ENCODE measurements at places on chromosomes 2 and 18.
A peak's percentile ranks its signal among the peaks of the same experiment; 100 is the strongest.

DNA sequence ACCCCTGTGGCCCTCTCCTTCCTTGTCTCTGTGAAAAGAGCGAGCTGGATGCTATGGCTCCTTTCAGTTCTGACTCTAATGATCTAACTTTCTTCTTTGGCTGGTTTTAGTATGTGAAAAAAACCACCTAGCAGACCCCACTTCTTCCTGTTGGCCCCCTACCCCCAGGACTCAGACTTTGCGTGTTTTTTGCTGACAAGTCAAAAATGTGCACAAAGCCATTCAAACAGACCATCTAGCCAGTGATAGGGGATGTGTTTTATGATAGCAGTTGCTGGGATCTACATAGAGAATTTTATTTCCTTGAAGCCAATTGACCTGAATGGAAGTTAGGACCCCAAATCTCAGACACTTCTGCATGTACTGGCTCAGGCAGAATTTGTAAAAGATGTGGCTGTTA is 49.1 kb downstream of the MFSD6 start:
- DNase-seq, result no peak

DNA sequence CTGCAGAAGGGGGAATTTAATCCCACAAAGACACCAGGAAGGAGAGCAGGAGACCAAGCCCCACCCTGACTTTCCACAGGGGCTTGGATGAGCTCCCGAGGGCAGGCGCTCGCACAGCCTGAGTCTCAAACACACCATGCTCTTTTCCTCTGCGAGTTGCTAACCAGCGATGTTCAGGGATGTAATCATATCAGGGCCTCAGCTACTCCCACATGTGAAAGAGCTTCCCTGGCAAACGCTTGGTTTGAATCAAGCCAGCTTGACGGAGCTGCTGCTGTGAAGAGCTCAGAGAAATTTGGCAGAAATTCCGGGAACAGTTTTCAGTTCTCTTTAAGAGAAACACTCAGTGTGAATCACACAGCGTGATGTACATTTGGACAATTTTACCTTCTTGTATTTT is 385.8 kb downstream of the GALR1 start:
- DNase-seq, result no peak

DNA sequence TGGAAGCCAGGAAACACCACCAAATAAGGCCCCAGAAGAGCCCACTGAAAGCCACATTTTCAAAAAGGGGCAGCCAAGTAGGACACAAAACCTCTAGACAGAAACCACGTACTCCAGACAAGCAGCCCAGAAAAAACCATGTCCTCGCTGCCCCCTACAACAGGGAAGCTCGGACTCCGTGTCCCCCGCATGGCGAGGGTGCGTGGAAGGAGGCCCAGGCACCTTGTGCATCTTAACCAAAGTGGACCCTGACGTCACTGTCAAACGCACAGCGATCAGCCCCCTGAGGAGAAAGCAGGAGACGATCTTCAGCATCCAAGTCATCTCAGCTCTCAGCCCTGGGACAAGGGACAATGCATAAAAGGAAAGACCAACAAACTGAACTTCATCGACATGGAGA is 168.4 kb downstream of the EIPR1 start:
- no peak for DNase-seq

GRCh38 chr2:170742896-170743529 is 27.2 kb upstream of the ERICH2 start:
- no peak for DNase-seq

- no peak for DNase-seq
These were observed 207.8 kb downstream of the CYP26B1 start for GRCh38 chr2:71939588-71940535.

- no peak for DNase-seq
These were observed 21.5 kb downstream of the CNGA3 start for GRCh38 chr2:98367721-98368120.

DNA sequence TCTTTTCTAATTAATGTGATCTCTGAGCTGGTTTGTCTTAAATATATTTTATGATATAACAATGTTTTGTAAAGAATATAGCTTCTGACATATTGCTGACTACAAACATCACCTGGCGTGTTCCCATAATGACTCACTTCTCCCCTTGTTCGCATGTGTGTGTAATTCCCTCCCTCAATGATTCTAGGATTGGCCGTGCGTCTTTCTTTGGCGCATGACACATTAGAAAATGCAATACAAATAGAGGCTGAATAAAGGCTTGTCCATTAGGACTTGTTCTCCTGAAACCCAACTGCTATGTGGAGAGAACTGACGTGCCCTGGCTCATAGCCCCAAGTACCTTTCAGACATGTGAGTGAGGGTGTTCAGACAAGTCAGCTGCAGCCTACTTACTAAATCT is 159.7 kb upstream of the CDH20 start:
- no peak for DNase-seq

GRCh38 chr2:203704430-203704829 is 2.0 kb upstream of the CD28 start:
- no peak for DNase-seq

DNA sequence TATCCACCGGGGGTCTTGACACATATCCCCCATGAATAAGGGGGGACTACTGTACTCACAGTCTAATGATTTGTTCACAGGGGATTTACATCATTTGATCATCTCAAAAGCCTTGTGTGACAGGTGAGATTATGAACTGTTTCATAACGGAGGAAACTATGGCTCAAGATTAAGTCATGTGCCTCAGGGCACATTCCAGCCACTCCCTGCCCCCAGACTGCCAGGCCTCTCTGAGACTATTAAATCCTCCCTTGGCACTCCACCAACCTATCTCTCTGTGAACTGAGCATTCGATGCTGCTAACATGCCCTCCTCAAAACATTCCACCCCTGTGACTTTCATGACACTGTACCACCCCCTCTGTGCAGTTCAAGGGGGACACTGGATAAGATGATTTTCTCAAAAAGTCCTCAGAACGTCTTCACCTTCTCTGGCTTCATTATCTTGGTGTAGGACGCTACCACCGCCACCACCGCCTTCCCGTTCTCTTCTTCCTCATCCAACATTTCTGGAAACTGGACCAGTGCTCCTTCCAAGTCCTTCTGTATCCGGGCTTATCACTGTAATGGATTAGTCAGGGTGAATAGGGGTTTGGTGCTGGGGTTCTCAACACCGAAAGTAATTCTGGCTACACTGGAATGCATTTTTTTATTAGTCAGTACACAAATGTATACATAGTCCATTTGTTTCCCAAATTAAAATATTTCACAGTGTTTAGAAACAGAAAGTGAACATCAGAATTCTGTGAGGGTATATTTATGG is 169.6 kb downstream of the KCNS3 start:
- no peak for DNase-seq

DNA sequence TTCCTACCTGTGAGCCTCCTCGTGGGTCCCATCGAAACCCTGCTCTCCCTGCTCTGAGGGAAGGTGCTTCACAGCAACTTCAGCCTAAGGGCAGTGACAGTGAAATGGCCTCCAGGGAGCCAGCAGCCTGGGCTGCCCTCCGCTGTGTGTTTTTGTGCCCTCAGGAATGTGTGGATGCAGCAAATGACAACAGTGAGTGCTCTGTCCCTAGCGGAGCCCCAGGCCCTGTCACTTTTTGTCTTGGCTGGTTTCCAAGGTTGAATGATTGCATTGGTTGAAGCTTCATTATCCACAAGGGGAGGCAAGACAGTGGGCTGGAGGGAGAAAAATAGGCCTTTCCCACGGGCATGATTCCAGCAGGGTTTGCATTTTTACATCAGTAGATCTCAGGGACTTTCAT is 42.9 kb downstream of the STON1 start:
- peak; percentile 15 for DNase-seq

- no peak for DNase-seq
These were observed 17.2 kb upstream of the KCNG2 start for GRCh38 chr18:79780547-79780946.

DNA sequence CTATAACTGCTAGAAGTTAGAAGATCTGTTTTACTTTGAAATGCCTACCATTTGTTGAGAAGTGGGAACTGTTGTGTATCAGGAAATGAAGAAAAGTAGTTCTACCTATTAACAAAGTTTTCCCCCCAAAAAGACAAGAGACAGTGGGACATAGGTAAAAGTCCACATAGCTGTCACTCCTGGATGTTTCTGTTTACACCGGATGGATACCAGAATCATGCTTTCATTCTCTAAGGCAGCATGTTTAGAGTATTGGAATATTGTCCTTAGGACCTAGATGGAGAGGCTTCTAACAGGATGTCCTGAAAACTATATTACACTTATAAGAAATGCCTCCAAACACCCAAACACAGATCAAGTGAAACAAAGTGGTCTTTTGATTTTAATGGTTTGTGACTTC is 143.1 kb downstream of the MCFD2 start:
- DNase-seq, result no peak

DNA sequence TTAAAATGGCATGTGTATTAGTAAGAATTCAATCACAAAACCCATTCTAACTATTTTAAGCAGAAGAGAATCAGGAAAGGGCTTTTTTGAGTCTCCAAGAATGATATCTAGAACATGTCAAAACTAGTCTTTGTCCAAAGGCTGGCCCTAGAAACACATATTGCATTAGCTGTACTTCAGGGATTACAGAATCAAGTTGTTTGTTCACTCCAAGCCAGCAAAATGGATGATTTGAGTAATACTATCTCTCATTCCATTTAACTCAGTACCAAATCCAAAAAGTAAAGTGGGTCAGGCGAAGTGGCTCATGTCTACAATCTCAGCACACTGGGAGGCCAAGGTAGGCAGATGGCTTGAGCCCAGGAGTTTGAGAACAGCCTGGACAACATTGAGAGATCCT is 41.3 kb downstream of the ATF2 start:
- DNase-seq, result no peak

DNA sequence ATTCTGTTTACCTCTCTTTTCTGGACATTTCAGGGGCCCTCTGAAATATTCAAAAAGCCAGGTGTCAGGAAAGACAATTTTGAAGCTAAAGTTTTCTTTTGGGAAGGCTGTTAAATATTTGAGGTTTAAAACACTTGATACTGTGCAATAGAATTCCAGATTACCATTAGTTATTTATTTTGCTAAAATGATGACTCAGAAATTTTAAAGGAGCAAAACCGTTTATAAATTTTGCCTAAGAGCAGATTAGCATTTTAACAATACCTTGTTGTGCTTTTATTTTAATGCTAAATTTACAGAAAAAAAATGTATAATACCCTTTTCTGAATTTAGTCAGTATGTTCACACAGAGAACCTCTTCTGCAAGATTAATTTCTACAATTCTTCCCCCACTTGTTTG is 1159.9 kb downstream of the DSC3 start:
- no peak for DNase-seq

DNA sequence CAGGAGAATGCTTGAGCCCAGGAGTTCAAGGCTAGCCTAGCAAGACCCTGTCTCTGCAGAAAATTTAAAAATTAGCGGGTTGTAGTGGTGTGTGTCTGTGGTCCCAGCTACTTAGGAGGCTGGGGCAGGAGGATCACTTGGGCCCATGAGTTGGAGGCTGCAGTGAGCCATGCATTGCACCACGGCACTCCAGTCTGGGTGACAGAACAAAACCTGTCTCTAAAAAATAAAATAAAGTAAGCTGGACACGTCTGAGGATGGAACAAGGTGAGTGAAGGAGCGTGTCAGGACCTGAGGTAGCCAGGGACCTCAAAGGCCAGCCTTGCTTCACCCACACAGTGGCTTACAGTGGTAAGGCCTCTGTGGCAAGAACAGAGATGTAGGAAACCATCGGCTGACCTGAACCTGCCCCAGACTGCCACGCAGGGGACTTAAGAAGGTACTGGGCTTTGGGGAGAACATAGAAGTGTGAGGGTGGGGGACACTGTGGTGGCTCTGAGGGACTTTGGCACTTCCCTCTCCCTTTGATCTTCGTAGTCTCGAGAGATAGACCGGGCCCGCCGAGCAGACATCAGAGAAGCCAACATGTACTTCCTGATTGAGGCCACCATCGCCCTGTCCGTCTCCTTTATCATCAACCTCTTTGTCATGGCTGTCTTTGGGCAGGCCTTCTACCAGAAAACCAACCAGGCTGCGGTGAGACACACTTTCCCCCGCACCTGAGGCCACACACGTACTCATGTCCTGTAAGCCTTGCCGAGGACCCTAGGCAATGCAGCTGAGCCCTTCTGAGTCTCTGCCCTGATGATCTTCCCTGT is 7.5 kb downstream of the SLC11A1 start:
- no peak for DNase-seq

DNA sequence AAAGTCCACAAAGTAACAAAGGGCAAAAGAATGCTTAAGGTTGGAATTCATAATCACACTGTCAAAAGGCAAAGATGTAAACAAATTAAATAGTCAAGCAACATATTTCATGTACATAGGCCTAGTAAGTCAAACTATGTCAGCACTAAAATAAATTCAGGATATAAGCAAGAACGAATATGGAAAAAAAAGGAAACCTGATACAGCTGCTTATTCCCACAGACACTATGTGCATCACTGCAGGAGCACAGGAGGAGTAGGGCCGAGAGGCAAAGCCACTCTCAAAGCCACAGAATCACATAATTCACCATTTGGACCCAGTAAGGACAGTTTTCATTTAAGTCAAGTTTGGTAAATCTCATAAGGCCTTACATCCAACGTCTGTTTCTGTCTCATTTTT is 116.6 kb downstream of the SATB2 start:
- DNase-seq, result no peak

GRCh38 chr18:32450026-32450691 is 20.5 kb downstream of the GAREM1 start:
- DNase-seq, result peak; percentile 46

DNA sequence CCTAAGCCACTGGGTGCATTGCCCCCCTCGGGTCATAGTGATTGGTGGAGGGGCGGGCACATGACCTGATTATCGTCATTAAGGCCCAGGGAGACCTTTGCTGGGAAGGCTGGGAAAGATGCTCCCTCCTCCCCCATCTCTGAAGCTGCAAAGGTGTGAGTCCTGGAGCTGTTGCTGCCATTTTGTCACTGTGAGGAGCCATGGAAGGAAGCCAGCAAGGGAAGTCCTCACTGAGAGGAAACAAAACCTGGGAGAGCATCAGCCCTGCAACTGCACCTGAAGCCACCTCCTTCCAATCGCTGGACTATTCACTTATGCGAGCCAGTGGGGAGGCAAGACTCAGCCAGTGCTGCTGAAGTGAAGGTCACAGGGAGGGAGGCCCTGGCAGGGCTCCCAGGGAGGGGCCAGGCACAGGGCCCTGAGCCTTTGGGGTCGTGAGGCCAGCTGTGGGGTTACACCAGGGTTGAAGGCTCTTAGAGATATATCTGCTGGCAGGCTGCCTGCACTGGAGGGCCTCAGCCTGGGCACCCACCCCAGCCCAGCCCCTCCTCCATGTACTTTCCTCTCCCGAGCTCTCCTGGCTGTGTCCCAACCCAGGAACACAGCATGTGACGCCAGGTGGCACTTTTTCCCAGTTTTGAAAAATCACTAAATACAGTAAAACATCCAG is 10.7 kb upstream of the FAHD2A start:
- DNase-seq, result no peak

- no peak for DNase-seq
These were observed 214.2 kb downstream of the ICOS start for GRCh38 chr2:204150721-204151120.

All from NCI-H82 (cell line).